ENCODE measurements at places on chromosomes 2 and 18.

DNA sequence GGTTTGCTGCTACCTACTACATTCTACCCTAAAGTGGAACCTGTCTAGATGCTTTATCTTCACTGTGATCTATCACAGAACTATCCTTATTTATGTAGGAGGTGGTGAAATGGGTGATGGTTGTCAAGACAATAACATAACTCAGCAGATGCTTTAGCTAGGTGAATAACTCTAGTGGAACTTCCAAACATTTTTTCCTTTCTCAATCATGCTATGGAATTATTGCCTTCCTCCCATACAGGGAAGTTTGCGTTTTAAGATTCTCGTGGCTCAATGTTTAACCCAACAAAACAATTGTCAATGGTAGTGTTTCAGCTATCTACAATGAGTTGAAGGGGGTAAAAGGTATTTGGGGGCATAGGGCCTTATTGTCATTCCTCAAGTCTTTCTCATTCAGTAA is 82.6 kb upstream of the GLI2 start:
- no peak for DNase-seq

DNA sequence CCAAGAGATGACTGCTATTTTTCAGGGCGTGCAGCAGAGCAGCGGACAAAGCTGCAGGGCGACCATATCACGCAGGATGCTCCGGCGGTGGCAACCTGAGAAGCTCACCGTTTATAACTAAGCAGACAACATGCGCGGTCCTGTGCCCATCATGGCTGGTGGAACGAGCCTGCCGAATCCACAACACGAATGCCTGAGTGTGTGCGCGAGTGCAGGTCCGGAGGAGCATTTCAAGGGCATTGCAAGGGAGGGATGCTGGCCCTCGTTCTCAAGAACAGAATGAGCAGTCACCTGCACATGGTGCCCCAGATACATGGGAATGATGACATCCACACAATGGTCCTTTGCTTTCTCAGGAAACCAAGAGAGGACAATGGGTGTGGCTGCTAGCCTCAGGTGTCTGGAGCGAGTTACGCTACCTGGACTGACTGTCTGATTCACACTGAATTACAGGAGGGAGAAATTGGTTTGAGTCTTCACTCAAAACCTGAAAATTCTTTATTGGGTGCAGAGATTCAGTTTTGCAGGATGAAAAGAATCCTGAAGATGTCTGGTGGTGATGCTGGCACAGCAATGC is 39.8 kb downstream of the TBC1D8 start:
- no peak for DNase-seq

GRCh38 chr2:169362894-169363559 is 693 bp upstream of the LRP2 start:
- no peak for DNase-seq

- DNase-seq = no peak
Observed at GRCh38 chr2:120964819-120965218, 229.2 kb downstream of the GLI2 start.

- DNase-seq = no peak
Observed at GRCh38 chr18:58438958-58439300, 190.0 kb downstream of the ALPK2 start.

DNA sequence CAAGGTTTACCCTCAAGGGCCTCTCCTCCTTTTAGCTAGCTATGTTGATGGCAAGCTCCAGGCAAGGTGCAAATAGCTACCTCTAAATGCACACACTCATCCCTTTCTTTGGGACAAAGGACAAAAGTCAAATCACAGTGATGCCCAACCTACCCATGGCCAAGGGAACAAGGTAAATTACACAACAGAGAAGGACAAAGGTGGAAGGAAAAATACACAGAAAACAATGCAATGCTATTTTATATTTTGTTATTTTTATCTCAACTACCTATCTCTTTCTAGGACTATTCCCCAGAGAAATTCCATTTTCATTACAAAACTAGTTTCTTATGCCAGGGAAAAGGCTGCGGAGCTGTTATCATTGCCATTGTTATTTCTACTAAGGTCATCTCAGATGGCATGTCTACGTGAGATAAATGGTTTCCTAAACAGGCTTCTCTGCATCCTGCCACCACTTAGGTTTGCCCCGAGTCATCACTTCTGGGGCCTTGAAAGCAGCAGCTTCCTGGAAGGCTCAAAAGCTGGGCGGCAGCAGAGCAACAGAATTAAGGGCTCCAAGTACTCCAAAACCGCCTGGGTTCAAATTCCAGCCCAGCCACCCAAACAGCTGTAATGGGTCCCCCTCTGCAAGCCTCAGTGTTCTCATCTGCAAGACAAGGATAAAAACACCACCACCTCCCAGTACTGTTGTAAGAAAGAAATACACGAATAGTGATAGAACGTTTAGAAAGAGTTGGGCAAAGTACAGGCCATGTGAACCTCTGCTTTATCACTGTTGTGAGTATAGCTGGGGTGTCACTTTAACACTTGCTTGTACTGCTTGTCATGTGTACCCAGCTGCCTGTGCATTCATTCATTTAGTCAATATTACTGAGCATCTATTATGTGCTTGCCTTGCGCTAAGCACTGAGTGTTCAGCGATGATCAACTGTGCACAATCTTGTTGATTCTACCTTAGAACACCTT is 20.9 kb downstream of the BCL2 start:
- DNase-seq = no peak

GRCh38 chr2:55502590-55503141 is 16.9 kb upstream of the CFAP36 start:
- DNase-seq = no peak

- DNase-seq = no peak
Observed at GRCh38 chr2:239164335-239164871, 236.4 kb downstream of the HDAC4 start.

DNA sequence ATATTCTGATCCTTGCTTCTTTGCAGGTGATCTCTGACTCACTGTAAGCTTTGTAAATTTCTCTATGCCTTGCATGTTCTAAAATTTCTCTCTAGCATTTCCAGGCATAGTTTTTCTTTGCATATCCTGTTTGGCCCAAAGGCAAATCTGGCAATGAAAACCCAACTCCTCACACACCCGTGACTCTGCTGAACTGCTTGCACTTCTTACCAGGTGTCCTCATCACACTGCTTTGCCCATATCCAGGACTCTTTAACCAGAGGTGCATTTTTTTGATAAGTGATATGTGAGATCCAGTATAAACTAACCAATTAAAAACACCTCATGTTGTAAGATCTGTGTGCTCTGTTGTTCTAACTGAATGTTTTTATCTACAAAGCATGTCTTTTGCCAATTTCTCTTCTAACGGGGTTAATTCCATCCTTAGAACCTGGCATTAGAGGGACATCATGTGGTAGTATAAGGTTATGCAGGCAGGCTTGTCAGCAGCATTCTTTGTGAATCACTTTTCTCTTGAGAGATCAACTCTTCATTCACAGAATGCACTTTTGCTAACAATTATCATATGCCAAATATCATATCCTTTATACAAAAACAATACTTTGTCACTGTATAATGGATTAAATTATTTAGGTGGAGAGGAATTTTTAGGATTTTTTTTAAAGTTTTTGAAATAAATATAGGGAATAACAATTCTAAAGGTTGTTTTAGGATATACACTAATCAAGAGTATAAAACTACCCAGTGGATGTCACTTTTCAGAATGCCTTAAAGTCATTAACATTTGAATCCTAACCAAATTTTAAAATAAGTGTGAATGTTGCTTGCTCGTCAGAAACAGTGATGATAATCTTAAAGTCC is 20.8 kb upstream of the TMX3 start:
- no peak for DNase-seq

GRCh38 chr18:75638776-75639471 is 211.4 kb upstream of the SMIM21 start:
- DNase-seq = no peak

- no peak for DNase-seq
Observed at GRCh38 chr2:54601339-54601738, 122.1 kb upstream of the EML6 start.

- DNase-seq = no peak
Observed at GRCh38 chr18:46411867-46412690, 244.9 kb downstream of the LOXHD1 start.

DNA sequence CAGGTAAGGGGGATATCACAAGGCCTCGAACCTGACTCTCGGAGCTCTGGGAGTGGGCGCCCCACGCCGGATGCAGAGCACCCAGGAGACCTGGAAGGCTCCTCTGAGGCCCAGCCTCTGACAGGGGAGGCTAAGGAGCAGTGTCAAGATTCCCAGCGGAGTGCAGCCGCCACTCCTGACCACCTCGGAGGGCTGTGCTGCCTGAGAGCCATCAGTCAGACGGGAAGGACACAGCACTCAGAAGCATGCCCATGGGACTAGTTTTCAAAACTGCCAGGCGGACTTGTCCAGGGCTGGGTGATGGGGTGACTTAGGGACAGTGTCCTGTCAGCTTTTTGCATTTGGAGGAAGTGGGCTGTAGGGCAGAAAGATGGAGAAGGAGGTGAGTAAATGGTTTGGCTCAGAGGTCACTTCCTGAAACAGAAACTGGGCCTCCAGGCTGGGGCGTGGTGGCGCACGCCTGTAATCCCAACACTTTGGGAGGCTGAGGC is 34.6 kb upstream of the B3GNT7 start:
- DNase-seq = no peak

GRCh38 chr2:148545390-148546256 is 98.9 kb upstream of the EPC2 start:
- no peak for DNase-seq

GRCh38 chr2:133986881-133987795 is 266.7 kb upstream of the MGAT5 start:
- no peak for DNase-seq

GRCh38 chr2:156908825-156909224 is 348.7 kb upstream of the GALNT5 start:
- no peak for DNase-seq

GRCh38 chr2:49306925-49307324 is 152.6 kb upstream of the FSHR start:
- DNase-seq = no peak

DNA sequence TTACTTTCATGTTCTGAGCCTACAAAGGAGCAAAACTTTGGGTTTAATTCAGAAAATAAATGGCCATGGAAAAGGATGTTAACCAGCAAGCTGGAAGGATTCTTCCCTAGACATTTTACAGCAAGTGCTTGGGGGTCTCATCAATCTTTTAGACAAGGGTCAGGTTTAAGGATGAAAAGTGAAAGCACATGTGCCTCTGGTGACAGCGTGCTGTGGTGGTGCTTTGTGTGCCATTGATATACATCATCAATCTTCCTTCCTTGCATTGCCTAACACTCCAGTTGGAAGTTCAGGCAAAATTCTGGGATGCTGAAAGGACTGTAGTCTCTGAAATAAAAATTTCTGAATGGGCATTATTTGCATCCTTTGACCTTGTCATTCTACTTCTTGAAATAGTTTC is 171.2 kb downstream of the KCNE4 start:
- DNase-seq = no peak

GRCh38 chr2:104896446-104896845 is 42.5 kb downstream of the POU3F3 start:
- DNase-seq = no peak

DNA sequence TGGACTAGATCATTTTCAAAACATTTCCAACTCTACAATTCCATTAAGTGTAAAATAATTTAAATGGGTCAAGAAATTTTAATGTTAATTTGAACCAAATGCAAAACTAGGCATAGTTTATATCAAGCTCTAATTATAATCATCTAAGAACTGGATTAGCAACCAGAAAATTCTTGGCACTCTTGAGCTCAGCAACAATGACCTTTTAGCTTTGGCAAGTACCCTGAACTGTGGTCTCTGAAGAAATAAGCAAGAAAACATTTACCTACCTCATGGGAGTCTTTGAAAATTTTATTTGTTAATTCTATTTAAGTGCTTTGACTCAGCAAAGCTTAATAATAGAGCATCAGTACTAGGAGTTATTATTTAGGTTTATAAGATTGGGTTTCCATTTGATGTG is 313.2 kb downstream of the SATB2 start:
- no peak for DNase-seq

DNA sequence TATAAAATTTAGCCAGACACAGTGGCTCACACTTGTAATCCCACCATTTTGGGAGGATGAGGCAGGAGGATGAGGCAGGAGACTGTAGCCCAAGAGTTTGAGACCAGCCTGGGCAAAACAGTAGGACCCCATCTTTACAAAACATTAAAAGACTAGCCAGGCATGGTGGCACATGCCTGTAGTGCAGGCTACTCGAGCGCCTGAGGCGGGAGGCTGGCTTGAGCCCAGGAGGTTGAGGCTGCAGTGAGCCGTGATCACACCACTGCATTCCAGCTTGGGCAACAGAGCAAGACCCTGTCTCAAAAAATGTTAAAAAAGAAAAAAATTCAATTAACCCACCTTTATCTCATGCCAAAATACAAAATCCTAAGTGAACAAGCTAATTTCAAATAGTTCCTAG is 4.0 kb downstream of the REV1 start:
- no peak for DNase-seq

DNA sequence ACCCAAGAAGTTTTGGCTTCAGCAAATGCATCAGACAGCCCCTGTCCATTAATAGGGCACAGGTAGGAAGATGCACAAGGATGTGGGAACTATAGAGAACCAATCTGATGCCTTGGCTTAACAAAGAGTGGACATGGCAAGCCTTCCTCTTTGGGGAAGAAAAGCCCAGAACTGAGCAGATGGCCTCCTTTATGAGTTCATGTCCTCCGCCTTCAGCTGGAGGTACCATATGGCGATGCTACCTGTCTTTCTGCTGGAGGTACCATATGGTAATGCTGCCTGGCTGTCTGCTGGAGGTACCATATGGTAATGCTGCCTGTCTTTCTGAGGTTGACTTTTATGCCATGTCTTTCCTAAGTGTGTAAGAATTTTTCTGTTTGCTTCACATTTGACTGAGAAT is 6.0 kb downstream of the RETREG2 start:
- no peak for DNase-seq

DNA sequence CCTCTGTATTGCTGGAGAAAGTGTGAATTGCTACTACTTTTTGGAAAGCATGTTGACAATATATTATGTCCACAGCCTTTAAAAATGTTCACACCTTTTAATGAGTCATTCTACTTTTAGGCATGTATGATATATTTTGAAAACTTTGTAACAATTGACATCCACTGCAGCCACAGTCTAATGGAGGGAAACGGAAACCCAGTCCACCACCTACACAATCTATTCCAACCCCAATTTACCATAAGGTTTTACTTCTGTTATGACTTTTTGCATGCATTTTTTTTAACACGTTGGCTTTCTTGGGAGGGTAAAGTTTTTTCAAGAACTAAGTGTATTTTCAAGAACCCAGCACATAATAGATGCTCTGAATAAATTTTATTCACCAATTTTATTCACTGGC is 38.5 kb upstream of the ATP8B1 start:
- DNase-seq = no peak

GRCh38 chr2:15243762-15244161 is 317.4 kb downstream of the NBAS start:
- no peak for DNase-seq

Measured in 8988T (cell line).